Activated T-helper 1 cell treated with Interleukin-2 at 50 U/mL for 16 hours (primary cell): ENCODE measurements at places on chromosomes 16 and 17.

DNA sequence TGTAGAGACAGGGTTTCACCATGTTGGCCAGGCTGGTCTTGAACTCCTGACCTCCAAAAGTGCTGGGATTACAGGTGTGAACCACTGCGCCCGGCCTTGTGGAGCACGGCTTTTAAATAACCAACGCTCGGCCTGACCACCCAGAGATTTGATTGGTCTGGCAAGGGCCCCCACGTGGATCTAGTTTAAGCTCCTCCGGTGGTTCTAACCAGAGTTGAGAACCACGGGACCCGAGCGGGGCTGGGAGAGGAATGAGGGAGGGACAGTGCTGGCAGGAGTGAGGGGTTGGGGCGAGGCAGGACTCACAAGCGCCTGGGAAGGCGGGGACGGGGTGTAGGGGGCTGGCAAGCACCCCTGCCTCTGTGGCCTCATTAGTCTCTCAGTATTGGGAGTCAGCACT, 3.0 kb downstream of the NLRC3 start:
- DNase-seq, result no peak

DNA sequence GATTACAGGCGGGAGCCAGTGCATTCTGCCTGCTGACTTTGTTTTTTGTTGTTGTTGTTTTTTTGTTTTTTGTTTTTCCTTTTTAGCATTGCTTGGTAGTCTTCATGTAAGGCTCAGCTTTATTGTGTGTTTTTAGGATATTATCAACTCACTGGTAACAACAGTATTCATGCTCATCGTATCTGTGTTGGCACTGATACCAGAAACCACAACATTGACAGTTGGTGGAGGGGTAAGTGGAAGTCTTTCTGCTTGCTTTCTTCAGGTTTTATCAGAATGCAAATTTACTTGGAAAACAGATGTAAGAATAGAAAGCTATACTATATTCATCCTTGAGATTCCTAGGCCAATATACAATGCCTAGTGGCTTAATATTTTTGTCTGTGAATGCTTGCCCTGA, 3.3 kb upstream of the CMTM1 start:
- no peak for DNase-seq

DNA sequence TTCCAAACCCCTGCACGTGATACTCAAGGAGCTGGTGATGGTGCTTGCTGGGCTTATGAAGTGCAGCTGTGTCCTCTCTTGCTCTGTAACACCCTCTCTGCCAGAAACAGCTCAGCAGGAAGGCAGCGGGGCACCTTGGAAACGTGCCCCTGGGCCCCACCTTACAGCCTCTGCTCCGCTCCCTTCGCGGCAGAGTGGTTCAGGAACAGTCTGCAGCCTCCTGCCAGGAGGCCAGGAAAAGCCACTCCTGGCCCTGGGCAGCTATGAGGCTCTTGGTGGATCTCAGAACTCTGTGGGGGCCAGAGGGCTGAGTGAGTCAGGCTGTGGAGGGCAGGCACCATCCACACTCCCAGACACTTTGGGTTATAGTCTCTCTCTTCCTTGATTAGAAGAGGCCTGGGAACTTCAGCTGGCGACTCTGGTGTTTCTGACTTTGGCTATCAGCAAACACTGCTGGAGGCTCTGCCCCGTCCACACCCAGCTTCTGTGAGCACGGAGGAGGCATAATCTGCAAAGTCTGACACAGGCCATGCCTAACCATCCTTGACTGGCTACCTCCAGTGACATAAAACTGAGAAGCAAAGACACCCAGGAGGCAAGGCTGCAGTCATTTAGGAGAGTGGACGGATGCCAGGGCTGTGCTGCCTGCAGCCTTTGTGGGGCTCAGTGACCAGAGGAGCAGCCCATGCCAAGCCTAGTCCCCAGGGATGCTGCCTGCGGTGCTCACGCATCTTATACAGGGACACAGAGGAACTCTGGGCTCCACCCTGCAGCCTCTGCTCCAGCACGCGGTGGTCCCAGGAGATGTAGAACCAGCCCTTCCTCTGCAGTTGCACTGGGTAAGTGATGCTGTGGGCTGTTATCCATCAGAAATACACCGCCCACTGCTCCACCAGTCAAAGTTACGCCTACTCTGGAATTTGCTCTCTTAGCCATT, 65.3 kb downstream of the METRNL start:
- DNase-seq, result no peak

- DNase-seq, result no peak
Observed at GRCh38 chr16:15507301-15507958, 73.0 kb downstream of the BMERB1 start.

GRCh38 chr17:79317916-79318315, 243.3 kb downstream of the ENGASE start:
- no peak for DNase-seq

DNA sequence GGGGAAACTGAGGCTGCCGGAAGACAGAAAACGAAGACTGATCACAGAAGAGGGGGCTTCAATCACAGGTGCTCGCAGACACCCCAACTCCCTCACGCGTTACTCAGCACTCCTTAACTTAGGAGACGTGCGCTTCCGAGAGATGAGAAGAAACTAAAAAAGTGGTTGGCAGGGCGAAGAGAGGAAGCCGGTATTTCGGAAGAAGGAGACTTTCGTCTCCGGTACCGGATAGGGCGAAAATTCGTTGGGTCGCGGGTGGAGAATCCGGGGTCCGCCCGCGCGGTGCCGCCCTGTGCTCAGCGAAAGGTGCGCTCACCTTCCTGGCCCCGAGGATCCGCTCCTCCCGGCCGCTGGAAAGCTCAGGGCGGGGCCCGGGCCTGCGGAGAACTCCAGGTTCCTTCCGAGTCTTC, 917 bp upstream of the TBX2 start:
- no peak for DNase-seq

DNA sequence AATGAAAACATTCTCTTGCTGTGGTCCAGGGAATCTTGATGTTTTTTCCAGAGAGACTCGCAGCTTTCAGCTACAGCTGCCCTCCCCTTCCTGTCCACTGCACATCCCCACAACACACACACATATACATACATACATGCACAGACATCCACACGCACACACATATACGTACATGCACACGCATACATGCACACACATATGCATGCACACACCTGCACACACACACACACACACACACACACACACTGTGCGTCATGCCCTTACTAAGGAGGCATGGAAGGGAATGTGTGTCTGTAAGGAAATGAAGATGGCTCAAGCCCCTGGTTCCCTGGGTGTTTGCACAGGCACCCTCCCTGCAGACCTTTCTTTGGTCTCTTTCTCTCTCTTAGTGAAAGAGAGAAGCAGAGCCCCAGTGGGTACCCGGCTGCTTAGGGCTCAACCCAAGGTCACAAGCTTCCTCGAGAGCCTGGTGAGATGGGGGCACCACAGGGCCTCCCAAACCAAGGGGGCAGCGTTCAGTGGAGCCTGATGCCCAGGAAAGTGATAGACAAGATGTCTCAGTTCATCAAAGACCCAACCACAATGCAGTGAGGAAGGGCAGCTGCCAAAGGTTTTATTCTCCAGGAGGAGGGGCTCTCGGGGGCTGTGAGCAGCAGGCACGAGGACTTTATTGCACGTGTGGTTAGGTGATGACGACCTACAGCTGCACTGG, 33.3 kb downstream of the TNFRSF13B start:
- no peak for DNase-seq

GRCh38 chr17:21036361-21036881, 6.4 kb downstream of the USP22 start:
- DNase-seq, result no peak

DNA sequence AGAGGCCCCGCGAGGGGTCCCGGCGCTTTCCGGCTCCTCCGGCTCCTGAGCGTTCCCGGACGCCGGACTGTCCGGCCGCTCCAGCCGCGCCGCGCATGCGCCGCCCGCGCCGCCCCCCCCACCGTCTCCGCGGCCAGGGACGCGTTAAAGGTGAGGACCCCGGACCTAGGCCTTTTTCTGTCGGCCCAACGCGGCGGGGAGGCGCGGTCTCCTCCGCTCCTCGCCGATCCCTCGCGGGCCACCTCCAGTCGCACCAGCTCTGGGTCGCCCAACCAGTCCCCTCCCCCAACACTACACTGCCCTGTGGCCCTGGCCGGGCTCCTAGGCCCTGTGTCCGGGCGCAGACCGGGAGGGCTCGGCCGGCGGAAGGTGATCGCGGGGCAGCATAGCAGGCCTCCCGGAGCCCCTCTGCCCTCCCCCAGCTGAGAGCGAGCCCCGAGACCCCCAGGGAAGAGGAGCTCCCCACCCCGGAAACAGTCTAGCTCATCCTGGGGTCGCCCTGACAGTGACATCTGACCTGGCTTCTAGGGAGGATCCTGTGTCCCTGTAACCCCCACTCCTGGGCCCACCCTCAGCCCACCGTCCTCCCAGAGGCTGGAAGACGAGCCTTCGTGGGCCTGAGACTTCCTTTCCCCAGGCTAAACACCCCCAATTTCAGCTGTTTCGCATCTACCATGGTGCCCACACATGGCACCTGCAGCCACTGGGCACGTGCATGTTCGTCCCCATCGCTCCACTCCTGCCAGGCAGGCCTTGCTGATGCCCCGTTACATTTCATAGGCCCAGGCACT, 14.7 kb upstream of the BCAR1 start:
- DNase-seq, result no peak

GRCh38 chr16:520847-521246, 6.7 kb upstream of the CAPN15 start:
- DNase-seq, result no peak

DNA sequence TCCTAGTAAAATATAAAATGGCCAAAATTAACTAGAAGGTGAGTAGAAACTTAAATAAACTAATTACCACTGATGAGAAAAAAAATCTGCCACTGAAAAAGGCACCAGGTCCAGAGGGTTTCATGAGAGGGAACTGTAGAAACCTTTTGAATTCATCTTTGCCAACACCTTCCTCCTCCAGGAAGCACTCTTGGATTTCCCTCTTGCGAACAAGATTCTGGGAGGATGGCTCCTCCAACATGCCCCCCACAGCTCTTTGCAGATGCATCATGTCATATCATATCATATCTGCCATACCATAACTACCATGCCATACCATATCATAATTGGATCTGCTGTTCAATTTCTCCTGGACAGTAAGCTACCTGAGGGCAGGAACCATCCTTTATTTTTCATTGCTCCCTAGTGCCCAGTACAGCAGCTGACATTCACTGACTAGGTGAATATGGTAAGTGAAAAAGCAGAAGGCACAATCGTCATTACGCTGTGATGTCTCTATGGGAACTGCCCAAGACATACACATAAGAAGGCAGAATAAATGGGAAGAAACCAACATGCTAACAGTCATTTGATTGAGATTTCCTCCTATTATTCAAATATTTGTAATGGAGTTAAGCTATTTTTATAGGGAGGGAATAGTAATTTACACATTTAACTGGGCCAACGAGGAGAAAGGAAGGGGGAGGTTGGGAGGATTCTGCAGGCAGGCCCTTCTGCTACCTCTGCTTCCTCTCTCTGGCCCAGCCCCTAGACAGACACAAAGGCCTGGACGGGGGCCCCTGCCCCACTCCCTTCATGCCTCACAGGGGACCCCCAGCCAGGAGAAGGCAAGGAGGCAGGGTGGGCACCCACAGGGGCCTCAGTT, 110.1 kb upstream of the SMURF2 start:
- no peak for DNase-seq

DNA sequence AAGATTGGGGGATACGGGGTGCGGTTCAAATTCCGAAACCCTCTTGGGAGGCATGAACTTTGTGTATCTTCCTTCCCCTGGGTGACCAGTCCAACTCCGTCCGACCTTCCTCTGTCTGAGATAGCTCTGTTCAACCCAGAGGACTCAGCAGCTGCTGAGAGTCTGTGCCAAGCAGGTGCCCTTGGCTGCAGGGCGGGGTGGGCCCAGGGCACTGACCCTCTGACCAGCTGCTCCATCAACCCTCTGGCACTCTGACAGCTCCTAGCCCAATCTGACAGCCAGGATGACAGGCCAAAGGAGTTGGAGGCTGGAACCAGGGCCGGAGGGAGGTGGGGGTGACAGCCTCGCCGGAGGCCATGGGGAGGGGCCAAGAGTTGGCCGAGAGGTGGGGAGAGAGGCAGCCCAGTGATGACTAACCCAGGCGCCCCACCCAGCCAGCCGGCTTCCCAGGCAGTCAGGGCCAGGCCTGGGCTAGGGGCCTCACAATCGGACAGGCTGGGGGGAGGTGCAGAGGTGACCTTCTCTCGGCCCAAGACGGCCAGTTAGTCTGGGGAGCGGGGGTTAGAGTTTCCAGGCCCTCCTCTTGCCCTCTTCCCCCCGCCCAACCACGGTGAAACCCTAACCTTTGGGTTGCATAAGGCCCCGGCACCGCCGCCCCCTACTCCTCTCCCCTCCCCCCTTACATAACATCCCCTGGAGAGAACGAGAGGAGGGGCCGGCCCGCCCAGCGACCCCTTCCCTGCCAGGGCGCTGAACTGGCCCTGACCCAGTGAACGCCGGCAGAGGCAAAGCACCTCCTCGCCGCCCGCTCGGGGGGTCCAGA, 5.0 kb upstream of the TLCD2 start:
- DNase-seq, result no peak

DNA sequence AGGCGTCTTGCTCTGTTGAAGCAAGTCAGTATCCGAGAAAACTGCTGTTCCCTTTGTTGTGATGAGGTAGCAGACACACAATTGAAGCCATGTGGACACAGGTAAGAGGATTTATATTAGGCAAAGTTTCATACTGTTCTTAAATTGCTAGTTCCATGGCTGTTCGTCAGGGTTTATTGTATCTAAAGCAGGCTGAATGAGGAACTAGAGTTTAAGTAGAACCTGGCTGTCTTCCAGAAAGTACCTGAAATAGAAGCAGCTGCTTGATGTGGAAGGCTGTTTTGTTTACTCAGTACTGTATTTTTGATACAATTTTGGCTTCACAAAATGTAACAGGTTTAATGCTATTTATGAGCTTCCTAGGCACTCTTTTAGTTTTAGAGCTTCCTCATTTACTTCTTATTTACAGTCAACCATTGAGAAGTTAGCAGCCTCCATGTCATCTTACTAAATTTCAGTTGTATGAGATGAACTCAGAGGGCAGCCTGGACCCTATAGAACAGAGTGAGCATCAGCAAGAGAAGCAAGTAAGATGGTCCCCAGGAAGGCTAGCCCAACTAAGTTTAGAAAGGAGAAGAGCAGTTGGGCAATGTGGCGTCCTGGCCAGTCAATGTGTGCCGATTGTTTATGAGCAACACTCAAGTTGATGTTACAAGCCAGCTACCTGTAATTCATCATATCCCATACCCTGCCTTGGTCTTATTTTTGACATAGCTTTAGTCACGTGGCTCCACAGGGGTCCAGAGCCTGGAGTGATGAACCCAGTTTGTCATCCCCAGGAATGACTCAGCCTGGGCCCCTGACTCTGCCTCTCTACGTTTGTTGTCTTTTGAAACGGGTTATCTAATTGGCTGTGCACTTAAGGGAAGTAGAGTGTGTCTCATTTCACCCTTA, 9.7 kb upstream of the ARL2BP start:
- DNase-seq, result no peak

DNA sequence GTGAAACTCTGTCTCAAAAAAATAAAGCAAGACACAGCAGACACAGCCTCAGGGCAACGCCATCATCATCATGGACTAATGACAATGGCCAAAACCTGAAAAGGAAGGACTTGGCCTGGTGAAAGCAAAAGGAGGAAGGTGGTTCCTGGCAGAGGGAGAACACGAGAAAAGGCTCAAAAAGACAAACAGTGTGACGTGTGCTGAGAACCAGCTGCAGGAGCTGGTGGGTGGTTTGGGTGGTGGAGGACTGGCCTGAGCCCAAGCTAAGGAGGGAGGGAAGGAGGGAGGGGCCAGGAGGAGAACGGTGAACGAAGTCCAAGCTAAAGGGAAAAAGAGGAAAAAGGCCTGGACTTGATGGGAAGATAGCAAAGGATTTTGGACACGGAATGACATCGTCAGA, 85.1 kb downstream of the SLC39A11 start:
- no peak for DNase-seq

- peak; percentile 64 for DNase-seq
Observed at GRCh38 chr16:27109666-27110523, 43.2 kb downstream of the C16orf82 start.

GRCh38 chr16:85735225-85735635, 15.7 kb downstream of the C16orf74 start:
- peak; percentile 37 for DNase-seq

GRCh38 chr16:49839017-49839825, 16.7 kb downstream of the ZNF423 start:
- DNase-seq, result no peak
